CD4-positive, alpha-beta T cell treated with Interleukin-17A for 4 hours (primary cell): ENCODE measurements at places on chromosomes 7 and 10.

DNA sequence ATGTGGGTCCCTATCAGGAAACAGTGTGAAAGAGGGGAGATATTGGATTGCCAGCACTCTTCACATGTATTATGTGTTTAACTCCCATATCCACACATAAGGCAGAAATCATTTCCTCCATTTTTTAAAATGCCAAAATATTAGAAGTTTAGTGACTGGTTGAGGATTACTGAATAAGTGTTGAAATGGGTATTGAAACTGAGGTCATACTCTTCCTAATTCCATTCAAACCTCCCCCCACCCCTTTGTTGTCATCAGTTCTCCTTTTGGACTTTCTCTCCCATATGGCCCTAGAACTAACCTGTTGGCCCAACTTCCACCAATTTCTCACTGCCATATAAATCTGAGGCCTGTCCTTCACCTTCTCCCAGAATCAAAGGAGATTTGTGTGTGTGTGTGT, 81.6 kb downstream of the EVX1 start:
- no peak for DNase-seq

- no peak for DNase-seq
Measured at GRCh38 chr7:16958724-16959123, 76.9 kb upstream of the AGR3 start.

DNA sequence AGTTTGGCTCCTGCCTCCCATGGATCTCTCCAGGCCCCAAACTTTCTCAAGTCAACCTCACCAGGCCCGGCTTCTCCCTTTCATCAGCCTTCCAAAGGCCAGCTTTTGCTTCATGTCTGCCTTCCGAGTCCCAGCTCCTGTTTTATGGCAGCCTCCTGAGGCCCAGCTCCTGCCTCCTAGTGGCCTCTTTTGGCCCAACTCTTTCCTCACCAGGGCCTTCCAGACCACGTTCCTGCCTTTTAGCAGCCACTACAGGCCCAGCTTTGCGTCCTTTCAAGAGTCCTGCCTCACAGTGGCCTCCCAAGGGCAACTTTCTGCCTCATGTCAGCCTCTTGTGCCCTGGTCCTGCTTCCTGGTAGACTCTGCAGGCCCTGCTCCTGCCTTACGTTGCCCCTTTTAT, 15.3 kb upstream of the TMEM248 start:
- no peak for DNase-seq

GRCh38 chr7:70434376-70434775, 697.6 kb upstream of the GALNT17 start:
- no peak for DNase-seq

GRCh38 chr10:3068201-3068967, 1.0 kb downstream of the PFKP start:
- peak; percentile 59 for DNase-seq

GRCh38 chr7:51288896-51289622, 27.6 kb downstream of the COBL start:
- no peak for DNase-seq
